ENCODE measurements at places on chromosomes 16 and 17.

- no peak for DNase-seq
Measured at GRCh38 chr17:2797637-2798036, 1.4 kb downstream of the RAP1GAP2 start.

DNA sequence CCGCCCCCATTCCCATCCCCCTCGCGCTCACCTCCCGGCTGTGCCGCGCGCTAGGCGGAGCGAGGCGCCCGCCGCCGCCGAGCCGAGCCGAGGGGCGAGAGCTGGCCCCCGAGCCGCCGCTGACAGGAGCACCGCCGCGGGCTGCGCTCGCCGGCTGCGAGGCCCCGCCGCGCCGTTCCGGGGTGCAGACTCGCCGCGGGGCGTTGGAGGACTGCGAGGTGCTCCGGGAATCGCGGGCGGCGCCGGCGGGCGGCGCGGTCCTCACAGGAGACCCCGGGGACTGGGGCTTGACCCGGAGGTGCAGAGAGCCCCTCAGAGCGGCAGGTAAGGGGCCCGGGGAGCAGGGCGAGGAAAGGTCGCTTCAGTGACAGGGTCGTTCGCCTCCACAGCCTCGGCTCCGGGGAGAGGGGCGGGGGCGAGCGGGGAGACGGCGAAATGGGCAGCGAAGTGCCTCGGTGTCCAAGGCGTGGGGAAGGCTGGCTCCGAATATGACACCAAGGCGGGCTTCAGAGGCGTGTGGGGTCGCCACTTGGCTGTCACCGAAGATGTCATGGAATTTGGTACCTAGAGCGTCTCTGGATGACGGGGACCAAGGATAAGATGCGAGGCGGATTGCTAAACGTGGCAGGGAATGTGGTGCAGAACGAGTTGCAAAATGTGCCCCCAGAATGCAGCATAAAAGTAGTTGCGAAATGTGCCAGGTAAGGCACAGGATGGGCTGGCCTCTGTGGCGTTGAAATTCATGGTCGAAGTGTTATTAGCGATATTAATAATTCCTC lies 580 bp downstream of the TANC2 start:
- DNase-seq = peak; percentile 18

GRCh38 chr16:53234836-53235235 lies 180.0 kb downstream of the CHD9 start:
- DNase-seq = no peak

DNA sequence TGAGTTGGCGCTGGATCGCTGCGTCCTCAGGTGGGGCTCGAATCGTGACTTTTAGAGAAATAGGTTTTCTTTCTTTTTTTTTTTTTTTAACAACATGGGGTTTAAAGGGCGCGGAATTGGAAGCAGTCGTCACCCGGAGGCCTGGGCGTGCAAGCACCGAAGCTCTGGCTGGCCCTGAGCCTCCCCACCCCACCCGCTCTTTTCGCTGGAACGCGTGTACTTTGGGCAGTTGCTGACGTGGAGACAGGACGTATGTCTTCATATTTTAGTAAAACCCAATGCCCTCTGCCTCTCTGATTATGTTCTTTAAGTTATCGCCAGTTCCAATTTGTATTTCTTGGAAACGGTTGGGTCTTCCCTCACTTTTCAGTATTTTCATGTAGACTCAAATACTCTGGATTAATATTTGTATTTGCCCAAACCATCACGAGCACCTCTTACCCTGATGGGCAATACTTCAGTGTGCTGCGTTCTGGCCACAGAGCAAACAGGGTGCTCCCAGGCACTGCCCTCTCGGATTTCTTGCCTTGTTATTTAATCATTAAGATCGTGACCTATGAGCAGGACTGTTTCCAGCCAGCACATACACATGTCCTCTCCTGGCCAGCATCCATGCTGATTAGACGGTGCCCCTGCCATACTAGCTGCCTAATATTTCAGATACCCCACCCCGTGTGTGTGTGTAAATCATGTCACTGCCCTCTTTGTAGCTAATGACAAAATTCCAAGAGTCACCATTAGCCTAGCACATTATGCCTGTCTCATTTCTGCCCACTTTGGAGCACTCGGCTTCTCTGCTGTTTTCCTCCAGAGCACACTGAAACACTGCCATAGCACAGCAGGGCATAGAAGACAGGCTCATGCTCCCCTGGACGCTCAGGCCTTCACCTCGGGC lies 805 bp upstream of the C16orf95 start:
- DNase-seq = peak; percentile 31

DNA sequence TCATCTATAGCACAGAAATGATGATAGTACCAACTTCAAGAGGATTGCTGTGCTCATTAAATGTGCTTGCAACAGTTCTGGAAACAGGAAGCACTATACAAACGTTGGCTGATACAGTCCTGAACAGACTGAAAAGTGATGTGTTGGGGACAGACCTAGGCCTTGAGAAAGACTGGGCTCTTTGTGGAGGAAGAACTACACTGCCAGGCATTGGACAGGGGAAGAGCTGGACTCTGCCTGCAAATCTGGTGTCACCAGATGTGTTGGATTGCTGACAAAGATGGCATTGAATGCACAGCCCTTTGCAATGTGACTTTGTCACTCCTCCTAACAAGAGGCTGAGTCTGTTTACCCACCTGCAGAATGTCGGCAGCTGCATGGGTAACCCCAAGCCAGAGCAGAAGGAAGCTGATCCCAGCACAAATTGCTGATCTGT lies 12.4 kb upstream of the ST6GALNAC2 start:
- DNase-seq = peak; percentile 84

Measured in globus pallidus (tissue), 1 donor.